CD4-positive, alpha-beta T cell treated with Interleukin-21 for 1 hour (primary cell): ENCODE measurements at places on chromosomes 7 and 10.

DNA sequence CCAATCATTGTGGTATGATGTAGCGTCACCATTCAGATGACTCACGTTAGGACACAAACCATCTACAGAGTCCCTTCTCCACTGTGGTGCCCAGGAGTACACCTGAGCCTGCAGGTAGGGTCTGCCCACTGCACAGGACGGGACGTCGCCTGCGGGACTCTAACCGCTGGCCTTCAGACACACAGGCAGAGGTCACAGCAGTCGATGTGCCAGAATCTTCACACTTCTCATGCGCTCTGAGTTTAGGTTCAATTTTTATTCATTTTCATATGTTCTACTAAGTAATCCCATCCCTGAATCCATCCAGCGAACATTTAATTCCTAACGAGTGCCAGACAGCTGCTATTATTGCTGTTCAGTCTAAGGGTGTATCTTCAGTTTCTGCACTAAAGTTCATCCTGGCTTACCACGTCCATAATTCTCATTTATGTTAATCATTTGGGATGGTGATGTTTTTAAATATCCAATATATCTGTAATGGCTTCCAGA lies 73.3 kb downstream of the CXCL12 start:
- no peak for DNase-seq

DNA sequence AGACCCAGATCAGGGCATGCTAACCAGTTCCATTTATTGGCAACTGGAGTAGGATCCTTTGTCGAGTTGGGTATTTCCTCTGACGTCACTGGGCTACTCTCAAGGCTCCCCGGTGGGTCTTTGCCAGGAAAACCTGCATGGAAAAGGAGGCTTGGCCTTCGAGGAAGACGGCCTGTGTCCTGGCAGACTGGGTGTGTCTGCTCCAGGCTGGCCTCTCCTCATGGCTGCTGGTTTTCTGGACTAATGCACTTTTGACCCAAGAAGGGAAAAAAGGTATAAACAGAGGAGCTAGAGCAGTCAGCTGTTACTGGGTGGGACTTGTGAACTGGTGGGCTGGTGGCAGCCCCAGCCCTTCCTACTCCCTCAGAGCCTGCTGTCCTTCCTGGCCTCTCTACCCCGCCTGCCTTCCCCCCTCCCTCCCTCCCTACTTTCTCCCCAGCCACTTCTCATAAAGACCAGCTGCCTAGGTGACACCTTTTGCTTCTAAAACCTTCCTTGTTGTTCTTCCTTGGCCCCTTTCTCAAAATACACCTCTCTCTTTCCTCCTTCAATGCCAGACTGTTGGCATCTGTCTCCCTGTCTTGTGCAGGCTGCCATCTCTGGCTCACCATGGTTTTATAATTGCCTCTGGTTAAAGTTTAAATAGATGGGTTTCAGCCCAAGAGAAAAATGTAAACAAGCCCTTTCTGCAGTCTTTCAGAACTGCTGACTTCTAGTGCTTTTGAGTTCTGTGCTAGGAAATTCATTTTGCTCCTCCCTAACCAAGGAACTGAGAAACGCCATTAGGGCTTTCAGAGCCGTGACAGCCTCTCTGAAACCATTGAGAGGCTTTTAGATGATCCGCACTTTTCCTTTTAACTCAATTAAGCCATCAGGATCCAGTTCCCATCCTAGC lies 101.8 kb upstream of the MKLN1 start:
- DNase-seq = no peak

- no peak for DNase-seq
Observed at GRCh38 chr10:87596351-87596750, 63.3 kb upstream of the PAPSS2 start.

- no peak for DNase-seq
Observed at GRCh38 chr7:21304808-21305375, 123.0 kb upstream of the SP4 start.

DNA sequence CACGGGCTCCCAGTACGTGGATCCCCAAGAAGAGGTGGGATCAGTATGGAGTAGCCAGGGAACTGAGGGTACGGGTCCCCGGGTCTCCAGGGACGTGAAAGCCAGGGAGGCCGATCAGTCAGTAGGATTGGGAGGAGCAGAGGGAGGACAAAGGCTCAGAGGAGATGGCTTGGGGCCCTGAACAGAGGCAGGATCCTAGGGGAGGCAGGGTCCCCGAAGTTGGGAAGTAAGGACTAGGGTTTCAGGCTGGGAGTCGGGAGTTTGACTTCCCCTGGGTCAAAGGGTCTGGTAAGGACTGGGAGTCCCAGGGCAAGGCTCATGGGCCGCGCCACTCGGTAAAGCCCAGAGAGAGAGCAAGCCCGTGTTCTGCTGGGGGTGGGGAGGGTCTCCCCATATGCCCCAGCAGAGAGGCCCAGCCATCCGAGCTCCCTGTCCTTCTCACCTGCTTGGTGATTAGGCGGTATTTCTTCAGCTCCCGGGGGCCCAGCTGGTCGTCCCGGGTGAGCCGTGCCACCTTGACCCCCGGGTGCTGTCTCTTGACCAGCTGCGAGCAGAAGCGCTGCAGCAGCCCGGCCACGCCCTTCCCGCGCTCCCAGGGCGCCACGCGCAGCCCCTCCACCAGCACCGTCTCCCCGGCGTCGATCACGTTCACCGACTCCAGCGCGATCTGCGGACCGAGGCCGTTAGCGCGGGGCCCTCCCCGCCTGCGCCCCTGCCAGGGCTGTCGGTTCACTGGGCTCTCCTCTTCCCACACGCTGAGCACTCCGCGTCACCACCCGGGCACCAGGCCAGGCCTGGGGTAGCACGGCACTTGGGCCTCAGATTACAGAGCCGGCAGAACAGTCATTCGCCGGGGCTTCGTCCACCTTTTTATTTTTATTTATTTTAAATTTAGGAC lies 7.0 kb downstream of the NAT16 start:
- DNase-seq = no peak

GRCh38 chr10:113053881-113054280 lies 103.8 kb downstream of the TCF7L2 start:
- DNase-seq = no peak

GRCh38 chr10:29259498-29259897 lies 29.4 kb upstream of the LYZL1 start:
- no peak for DNase-seq
